SK-N-DZ (cell line): ENCODE measurements at places on chromosomes 16 and 17.

DNA sequence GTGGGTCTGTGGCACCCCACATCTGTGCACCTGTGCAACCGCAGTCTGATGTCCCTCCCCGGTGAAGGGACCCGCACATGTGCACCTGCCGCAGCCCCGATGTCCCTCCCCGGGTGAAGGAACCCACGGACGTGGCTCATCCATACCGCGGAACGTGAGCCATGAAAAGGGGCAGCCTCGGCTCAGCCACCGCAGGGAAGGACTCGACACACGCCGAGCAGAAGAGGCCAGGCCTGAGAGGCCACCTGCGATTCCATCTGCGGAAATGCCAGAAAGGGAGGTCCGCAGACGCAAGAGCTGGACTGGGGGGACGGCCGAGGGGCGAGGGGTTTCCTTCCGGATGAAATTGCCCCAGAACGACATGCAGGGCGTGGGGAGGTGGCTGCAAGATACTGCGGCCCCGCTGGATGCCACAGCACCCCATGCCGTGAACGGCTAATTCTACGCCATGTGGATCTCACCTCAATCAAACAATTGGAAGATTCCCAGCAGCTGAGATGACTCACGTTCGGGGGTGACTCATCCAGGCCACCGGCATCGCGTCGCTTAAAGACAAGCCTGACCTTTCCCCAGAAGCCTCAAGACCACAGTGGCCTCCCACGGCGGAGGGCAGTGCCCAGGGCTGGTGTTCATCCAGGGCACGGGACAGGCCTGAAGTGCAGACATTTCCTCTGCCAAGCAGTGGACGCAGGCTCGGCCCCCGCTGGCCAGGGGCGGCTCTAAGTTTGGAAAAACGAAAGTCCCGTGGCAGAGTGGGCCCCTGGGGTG lies 21.0 kb downstream of the SOX8 start:
- DNase-seq: no peak

- DNase-seq: no peak
Measured at GRCh38 chr16:23948949-23949411, 113.2 kb downstream of the PRKCB start.

- peak; percentile 89 for DNase-seq
Measured at GRCh38 chr17:77451245-77451893, 310.6 kb downstream of the SEC14L1 start.

DNA sequence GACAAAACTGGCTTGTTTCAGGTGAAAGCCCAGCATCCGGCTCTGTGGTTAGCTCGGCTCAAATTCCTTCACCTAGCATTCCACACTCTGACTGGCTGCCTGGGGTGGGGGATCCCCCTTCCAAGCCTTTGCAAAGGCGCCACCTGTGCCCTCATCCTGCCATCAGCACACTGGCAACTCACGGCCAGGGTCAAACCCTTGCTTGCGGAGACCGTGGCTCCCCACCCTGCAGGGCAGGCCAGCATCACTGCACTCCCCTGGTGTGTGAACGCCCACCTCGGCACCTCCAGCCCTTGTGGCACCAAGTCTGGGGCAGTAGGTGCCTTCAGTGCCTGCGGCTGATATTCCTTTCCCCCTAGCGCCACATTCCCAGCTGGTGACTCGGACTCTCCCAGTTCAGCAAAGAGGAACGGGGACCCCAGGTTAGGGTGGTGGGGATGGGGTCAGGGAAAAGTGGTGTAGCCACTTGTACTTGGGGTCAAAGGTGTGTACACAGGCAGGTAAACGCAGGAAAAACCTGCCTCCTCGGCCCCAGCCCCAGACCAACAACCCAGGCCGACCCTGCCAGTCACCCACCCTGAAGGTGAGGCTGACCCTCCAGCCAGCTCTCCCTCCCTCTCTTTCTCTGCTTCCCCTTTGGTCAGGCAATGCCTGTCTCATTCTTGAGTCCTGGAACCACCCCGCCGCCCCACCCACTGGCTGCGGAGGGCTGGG lies 1.1 kb downstream of the FLII start:
- DNase-seq: no peak

- no peak for DNase-seq
Measured at GRCh38 chr17:75272848-75273184, 1.8 kb upstream of the MIF4GD start.

GRCh38 chr16:12158428-12158827 lies 181.9 kb downstream of the SNX29 start:
- DNase-seq: no peak

DNA sequence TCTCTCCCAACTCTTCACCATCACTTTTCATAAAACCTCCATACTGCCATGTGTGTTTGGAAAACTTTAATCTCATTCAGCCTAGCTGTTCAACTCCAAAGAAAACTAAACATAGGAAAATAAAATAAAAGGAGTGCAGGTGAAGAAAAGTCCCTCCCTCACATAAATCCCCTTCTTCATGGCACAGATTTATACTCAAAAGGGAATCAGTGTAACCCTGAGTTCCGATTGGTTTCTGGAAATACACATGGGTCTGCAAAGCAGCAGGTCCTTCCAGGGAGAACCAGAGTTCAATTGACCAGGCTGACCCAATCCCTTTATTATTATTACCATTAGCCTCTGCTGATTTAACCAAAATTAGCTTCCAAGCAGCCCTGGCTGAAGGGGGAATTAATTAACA lies 8.9 kb upstream of the HOXB2 start:
- DNase-seq: no peak

DNA sequence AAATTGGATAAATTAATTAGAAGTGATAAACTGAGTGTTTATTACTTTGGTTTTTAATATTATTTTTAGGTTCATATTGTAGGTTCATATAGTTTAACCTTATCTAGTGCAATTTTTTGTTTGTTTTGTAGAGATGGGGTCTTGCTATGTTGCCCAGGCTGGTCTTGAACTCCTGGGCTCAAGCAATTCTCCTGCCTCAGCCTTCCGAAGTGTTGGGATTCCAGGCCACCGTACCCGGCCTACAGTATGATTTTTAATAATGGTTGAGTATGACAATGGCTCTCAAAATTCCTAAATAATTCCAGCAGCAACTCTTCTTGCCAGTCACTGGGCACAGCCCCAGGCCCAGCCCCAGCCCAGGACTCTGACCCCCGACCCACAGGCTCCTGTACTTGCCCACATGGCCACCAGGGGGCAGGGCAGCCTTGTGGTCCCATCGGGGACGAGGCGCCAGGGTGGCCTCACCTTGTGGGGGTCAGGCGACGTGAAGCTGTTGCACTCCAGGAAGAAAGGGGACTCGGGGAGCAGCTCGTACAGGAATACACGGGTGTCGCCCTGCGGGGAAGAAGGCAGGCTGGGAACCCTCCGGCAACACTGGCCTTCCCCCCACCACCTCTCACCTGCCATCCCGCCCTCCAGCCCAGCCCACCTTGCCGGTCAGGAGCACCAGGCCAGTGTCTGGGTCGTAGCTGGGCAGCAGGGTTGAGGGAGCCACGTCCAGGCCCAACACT lies 7.9 kb upstream of the PAM16 start:
- DNase-seq: peak; percentile 65

GRCh38 chr16:19497176-19497575 lies 24.7 kb downstream of the GDE1 start:
- DNase-seq: no peak

DNA sequence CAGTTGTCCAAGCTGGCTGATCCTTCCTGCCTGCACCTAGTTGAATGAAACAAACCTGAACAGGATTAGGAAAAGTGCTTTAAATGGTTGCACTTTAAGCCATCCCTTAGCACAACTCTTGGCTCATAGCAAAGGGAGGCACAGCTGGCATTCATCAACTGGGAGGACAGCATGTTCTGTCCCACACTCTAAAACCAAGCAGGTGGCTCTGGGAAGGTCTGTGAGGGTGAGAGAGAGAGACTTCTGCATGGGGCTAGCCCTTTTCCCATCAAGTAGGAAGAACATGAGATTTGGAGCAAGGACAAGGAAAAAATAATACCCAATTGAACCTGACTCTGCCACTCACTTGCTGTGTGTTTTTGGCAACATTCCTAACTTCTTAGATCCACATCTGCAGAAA lies 140.9 kb upstream of the CCL2 start:
- no peak for DNase-seq

DNA sequence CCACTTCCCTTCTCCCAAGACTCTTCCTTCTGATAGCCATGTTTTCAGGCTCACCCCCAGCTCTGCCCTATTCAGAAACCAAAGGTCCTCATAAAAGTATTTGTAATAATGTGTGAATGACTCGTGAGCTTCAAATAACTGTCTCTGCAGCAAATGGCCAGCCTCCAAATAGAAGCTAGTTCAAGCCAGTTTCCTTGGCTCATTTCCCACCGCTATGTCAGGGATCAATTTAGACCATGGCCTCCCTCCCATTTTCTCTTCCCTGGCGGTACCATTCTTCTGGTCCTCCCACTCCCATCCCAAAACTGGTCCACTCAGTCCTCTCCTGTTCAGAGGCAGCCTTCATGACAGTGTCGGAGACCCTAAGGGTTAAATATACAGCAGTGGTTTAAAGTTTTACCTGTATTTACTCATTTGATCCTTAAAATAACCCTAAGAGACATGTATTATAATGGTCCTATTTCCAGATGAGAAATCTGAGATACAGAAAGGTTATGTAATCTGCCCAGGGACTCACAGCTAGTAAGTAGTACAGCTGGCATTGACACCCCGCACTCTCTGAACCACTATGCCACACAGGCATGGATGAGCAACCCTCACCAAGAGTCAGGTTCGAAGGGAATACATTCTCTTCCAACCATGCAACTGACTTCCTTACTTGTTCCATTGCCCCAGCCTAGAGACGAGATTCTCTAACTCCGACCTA lies 42.9 kb downstream of the GAS7 start:
- DNase-seq: no peak

- no peak for DNase-seq
Measured at GRCh38 chr16:3578610-3579551, 1.7 kb upstream of the NLRC3 start.

- no peak for DNase-seq
Measured at GRCh38 chr17:60098578-60098977, 19.9 kb upstream of the HEATR6 start.

GRCh38 chr17:68384471-68384870 lies 72.8 kb downstream of the WIPI1 start:
- DNase-seq: no peak

DNA sequence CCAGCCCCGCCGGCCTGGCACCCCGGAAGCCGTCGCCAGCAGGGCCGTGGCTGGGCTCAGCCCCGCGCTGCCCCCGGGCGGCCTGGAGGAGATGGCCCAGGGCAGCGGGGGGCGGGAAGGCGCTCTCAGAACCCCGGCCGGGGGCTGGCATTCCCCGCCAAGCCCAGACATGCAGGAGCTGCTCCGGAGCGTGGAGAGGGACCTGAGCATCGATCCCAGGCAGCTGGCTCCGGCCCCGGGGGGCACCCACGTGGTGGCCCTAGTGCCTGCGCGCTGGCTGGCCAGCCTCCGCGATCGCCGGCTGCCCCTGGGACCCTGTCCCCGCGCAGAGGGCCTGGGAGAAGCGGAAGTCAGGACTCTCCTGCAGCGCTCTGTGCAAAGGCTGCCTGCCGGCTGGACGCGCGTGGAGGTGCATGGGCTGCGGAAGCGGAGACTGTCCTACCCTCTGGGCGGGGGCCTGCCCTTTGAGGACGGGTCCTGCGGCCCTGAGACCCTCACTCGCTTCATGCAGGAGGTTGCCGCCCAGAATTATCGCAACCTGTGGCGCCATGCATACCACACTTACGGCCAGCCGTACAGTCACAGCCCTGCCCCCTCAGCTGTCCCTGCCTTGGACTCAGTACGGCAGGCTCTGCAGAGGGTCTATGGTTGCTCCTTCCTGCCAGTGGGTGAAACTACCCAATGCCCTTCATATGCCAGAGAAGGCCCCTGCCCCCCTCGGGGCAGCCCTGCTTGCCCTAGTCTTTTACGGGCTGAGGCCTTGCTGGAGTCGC lies 551 bp downstream of the WDR81 start:
- DNase-seq: no peak

DNA sequence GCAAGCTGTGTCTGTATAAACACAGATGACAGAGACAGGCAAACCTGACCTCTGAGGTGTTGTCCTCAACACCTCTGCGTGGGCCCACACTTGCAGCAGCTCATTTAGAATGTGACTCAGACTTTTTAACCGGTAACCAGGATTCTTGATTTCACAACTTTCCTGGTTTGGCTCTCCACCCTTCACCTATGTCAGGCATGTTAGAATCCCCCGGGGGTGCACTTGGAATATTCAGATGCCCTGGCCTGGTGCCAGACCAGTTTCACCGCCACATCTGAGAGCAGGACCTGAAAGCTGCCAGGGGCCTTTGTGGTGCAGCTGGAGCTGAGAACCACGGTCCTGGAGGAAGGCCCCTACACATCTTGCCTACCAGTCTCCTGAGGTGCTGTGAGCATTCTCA lies 4.8 kb downstream of the DHODH start:
- DNase-seq: no peak

GRCh38 chr17:73851091-73851490 lies 206.8 kb upstream of the SDK2 start:
- DNase-seq: no peak

DNA sequence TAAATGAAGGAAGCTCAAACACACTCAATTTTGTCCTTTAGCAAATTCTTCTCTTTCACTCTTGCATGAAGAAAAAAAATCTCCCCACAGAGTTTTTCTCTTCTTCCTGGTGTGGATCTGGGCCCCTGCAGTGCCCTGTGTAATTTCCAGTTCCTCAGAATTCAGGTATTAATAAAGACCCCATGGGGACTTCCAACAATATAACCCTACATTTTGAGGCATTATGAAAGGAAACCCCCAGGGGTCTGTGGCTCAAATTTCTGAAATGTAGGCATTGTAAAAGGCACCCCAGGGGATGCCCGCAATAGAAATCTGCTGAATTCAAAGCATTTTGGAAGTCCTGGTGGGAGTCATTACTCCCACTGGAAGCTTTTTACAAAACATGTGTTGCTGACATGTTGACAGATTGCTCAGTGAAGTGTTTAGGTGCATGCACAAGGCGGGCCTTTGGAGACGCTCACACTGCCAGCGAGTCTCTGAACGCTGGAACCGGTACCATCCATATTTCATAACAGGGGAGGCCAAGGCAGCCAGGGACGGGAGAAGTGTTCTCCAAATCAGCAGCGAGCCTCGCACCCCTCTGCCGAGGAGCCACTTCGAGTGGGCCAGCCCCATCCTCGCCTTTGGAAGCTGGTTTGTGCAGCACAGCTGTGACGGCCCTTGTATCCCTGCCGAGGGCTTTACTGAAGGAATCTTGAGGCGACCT lies 154.0 kb downstream of the ZNF423 start:
- DNase-seq: peak; percentile 63

GRCh38 chr17:59840329-59841090 lies 52.2 kb downstream of the TUBD1 start:
- DNase-seq: no peak

- no peak for DNase-seq
Measured at GRCh38 chr16:80570106-80570478, 29.3 kb downstream of the DYNLRB2 start.

DNA sequence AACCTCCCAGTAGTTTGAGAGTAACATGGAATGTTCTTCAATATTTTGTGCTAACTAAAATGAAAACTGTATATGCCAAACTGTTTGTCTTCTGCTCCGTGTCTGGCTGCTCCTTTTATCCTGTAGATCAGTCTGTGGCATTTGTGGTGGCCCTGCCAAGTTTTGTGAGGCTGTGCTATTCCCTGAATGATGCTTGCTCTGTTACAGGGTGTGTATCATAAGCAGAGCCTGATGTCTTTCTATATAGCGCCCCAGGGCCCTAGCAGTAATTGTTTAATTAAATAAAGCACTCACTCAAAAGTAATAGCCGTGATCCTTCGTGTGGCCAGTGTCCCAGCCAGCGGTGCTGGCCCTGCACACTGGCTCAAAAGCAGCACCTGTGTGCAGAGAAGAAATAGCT lies 27.8 kb upstream of the NAT9 start:
- DNase-seq: peak; percentile 27

- no peak for DNase-seq
Measured at GRCh38 chr16:64830653-64831052, 291.2 kb downstream of the CDH11 start.

- DNase-seq: no peak
Measured at GRCh38 chr17:50604513-50604912, 30.2 kb upstream of the ABCC3 start.

GRCh38 chr17:40598619-40599467 lies 33.6 kb upstream of the CCR7 start:
- DNase-seq: no peak
